ENCODE measurements at places on chromosomes 4 and X.

DNA sequence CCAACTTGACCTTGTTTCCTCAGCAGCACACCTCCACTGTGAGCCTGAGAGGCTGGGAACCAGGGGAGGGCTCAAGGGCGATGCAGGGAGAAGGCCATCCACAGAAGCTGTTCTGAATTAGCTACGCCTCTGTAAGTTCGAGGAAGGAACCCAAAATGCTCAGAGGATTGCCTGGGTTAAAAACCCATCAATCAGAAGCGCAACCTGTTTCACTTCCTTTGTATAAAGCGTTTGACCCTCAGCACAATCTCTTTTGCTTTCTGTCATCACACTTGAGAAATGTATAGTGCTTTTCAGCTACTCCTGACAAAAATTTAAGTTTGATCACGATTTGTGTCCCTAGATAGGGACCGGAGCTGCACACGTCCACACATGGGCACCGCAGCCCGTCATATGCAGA is 48.0 kb upstream of the MAP3K15 start:
- DNase-seq: no peak

- no peak for DNase-seq
Measured at GRCh38 chrX:119763836-119764387, 5.5 kb downstream of the SOWAHD start.

DNA sequence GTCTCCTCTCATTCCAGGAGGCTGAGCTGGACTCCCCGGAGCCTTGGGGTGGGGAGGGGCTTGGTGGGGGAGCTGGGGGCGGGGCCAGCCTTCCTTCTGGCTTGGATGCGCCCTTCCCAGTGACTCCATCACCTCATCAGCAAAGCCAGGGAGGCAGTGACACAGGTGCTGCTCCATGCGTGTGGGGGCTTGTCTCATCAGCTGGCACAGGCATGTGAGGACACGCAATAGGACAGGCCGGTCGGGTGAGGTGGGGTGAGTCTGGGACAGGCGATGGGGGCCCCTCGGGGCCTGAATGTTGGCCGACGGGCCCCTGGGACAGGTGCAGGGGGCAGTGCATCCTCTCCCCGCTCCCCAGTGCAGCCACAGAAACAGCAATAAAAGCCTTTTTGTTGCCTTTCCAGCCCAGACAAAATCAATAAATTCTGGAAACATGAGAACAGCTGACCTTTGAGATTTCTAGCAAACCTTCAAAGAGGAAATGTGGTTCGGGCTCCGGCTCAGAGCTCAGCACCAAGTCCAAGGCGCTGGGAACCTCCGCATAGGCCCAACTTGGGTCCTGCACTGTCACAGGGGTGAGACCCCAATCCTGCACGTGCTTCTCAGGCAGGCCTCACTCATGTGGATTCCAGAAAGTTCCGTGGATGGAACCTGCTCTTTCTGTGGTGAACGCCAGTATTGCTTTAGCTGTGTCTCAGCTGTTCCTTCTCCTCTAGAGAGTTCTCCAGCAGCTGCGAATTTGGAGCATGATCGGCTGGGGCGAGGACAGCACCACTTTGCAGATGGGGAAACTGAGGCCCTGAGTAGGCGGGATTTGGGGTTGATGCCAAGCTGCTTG is 18.5 kb downstream of the ADRA2C start:
- DNase-seq: no peak

DNA sequence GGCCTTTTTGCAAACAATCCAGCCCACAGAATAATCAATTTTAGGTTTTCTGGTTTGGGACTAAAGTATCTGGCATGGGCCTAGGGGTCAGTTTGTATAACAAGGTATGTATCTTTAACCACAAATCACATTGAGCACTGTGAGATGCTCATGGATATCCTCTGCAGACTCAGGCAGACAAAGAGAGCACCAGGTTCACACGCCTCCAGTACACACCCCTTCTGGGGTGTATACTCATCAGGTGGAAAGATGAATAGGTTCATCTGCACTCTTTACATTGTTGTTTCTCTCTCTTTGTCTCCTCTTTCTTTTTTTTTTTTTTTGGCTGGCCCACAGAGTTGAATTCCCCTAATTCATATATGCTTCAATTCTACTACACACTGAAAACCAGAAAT is 21.1 kb downstream of the TEC start:
- DNase-seq: no peak

GRCh38 chr4:43855283-43855682 is 593.3 kb downstream of the KCTD8 start:
- no peak for DNase-seq

GRCh38 chr4:74097631-74098426 is 1.2 kb downstream of the CXCL2 start:
- no peak for DNase-seq

DNA sequence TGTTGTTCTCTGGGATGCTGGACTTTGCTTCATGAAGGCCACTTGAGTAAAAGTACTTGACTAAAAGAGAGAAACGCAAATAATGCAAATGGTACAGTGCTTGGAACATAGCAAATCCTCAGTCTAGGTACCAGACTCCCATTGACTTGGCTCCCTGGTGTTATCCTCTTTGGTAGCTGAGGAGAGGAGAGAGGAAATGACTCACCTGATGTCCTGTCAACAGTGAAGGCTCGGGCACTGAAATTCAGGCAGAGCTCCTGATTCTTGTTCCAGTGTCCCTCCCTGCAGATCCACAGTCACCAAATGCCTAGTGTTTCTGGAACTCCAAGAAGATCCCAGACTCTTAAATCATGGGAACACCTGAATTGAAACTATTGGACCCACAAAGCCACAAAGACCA is 22.5 kb upstream of the TCEAL4 start:
- no peak for DNase-seq

DNA sequence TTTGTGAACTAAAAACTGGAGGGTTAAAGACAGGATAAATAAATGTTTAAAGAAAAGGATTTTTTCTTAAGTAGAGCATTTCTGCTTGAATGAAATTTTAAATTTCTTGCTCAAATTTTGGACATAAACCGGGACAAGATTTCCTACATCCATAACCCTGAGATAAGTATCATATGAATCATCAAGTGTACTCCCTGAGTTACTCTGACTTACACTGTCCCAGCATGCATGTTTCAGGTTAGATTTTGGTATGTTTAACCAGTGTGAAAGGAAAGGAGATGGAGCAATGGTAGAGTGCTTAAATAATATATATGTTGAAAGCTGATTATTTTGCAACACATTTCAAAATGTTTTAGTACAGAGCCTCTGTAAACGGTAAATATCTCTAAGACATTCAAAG is 175.2 kb downstream of the ADGRL3 start:
- no peak for DNase-seq

GRCh38 chr4:75781305-75781704 is 56.9 kb downstream of the USO1 start:
- no peak for DNase-seq

DNA sequence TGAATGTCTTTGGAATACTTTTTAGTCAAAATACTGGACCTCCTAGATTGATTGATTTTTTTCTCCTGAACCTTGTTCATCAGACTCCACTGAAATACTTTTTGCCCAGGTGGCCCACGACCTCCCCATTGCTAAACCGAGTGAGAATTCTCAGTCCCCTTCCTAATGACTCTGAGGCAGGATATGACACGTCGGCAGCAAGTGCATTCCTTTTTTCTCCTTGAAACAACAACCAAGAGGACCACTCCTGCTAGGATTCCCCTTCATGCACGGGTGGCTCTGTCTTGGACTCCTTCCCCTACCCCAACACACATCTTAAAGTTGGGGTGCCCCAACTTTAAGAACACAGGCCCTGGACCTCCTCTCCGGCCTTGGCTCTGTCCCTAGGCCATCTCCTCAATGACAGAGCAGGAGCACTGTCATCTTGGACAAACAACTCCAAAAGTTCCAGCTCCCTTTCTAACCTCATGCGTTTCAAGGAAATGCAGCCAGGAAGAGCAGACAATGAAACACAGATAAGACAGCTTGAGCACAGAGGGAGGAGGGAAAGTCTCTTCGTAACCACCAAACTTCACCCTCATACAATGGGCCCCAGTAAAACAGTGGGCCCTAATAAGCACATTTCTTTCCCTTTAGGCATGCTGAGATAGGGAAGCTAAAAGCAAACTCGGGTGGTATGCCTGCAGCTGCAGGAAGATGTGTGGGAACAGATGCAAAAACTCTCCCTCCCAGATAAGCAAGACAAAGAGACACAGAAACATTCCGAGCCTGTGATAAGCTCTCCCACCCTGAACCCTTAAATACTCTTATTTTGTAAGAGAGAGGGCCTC is 33.9 kb downstream of the ZBTB49 start:
- no peak for DNase-seq

DNA sequence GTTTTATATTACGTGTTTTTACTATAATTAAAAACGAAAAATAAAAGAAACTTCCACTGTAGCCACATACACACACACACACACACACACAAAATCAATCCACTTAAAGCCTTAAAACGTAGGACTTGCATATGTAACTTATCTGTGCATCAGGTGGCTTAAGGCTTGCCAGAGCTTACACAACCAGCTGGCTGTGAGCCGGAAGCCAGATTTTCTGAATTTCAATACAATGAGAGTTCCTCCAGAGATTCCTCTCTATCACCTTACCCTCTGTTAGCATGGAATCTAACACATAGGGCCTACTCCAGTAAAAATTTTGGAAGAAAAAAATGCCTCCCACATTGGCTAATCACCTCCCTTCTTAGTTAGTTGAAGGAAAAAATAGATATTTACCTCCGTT is 27.9 kb upstream of the SLITRK4 start:
- no peak for DNase-seq

GRCh38 chr4:12875640-12876243 is 608.4 kb downstream of the RAB28 start:
- DNase-seq: no peak

DNA sequence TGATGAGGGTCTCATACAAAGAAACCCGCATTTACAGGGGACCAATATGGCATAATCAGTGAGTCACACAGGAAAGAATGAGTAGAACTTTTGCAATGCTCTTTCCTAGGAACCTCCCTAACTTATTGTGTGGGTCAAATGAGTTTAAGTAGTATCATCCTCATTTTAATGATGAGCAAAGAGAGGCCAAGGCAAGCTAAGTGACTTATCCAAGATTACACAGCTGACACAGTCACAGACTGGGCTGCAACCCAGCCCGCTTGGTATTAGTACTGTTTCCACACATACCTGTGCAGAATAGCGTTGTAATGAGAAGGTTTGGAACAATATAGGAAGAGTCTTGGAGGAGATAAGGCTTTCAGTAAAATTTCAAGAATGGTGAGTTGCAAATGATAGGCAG is 91.0 kb upstream of the PPP1R2C start:
- DNase-seq: no peak

GRCh38 chr4:105196523-105197145 is 50.0 kb downstream of the TET2 start:
- DNase-seq: no peak

DNA sequence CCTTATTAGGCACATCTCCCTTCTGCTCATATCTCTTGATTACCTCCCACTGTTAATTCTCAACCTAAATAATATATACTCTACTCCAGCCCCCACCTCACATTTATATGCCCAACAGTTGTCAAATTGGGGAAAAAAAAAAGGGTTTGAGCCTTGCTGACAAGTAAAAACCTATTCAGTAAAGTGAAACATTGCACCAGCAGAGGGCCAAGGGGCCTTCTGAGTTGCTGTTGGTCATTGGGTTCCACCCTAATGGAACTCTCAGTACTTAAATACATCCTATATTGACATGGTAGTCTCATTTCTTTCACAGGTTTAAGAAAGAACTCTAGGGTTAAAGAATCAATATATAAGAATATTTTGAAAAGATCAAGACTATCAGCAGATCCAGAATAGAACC is 362.2 kb downstream of the SMARCA1 start:
- DNase-seq: no peak

DNA sequence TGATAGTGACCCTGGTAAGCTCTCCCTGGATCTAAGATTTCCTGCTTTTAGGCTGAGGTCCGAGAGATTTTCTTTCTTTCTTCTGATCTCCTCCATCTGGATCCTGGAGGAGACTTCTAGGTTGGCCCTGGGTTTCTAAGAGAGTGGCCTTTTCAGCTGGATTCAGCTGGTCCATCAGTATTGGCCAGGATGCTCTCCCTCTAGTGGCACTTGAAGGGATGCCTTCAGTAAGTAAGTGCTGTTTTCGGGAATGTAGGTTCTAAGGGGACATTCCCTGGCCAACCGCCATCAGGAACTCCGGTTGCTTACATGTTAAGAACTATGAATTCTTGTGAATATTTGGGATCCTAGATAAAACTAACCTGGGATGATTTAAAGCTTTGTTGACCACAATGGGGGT is 56.9 kb downstream of the SERTM2 start:
- no peak for DNase-seq

- DNase-seq: no peak
Measured at GRCh38 chrX:98380106-98380505, 1496.4 kb downstream of the RPA4 start.

DNA sequence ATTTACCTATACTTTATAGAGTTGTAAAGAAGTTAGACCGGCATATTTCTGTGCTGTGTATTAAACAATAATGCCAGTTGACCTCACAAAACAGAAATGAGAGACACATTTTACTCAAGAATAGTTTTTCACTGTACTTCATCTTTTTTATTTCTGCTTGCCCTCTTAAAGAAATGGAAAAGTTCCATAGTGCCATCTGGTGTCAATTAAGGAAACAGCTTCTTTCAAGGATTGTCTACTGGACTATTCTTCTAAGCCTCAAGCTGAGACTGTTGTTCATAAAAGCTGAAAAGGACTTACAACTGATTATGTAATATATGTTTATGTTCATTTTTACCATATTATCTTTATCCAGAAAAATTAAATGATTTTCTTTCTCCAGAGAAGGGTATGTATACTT is 1523.7 kb downstream of the ARAP2 start:
- DNase-seq: no peak

DNA sequence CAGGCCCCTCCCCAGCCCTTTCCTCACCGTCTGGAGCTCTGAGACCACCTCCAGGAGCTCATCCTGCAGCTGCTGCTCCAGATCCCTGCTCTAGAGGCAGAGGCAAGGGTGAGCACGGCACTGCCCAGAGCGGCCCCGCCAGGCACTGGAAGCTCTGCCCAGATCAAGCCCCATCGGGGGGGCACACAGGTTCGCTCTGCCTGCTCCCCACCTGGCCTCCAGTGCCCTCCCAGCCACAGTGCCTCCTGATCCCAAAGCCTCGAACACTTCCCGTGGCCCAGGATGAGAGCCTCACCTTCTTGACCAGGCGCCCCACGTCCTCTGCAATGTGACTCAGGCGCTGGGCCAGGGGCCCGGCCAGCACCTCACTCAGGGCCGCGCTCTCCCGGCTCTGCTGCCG is 5.0 kb downstream of the ARHGAP4 start:
- DNase-seq: no peak

DNA sequence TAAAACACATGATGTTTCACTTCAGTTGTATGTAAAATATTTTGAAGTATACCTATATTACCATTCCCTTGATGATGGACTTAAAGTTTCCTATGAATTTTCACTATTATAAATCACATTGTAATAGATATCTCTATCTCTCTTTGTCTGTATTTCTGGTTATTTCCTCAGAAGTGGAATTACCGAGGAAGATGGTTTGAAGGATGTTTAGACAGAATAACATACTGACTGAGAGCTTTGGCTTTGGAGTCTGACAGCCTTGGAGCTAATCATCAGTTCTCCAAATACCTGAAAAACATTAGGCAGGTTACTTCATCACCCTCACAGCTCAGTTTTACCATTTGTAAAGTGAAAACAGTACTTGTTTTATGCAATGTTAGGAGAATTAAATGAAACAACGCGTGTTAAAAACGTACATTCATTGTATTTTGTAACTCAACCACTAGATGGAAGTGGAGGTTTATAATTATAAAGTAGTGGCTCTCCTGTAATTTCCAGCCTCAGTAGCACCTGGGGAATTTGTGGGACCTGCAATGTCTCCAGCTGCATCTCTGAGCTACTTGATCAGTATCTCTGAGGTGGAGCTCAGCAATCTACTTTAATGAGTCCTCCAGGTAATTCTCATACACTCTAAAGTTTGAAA is 14.3 kb downstream of the JCHAIN start:
- DNase-seq: no peak

- no peak for DNase-seq
Measured at GRCh38 chrX:72644946-72645345, 69.2 kb downstream of the PHKA1 start.

Measured in activated naive CD4-positive, alpha-beta T cell treated with anti-CD3 and anti-CD28 coated beads, Interleukin-2, amount 50 U/mL, for 72 hours (primary cell).